HuH-7 (cell line): ENCODE measurements at places on chromosomes 2 and 18.

DNA sequence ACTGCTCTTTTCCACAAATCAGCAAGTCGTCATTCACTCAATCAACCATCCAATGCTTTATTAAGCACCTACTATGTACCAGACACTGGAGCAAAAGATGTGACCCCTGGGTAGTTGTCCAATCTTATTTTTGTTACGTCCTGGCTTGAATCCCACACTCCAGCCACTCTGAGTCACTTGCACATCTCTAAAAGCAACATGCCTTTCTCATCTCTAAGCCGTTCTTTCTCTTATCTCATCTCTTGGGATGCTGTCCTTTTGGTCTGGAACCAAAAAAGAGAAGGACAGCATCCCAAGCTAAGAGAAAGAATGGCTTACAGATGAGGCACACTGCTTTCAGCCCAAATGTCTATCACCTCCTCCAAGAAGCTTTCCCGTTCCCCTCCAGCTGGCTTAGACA, 58.8 kb downstream of the RNF152 start:
- no peak for DNase-seq

DNA sequence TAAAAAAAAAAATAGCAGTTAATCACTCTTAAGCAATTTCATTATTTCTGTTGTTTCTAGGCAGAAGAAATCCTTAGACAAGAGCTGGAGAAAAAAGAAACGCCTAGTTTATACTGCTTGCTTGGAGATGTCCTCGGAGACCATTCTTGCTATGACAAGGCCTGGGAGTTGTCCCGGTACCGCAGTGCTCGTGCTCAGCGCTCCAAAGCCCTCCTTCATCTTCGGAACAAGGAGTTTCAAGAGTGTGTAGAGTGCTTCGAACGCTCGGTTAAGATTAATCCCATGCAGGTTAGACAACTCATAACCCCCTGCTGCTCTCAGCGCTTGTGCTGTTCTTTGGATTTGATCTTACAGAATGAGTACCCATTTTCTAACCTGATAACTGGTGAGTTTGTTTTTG, 130.4 kb downstream of the TTC27 start:
- DNase-seq, result no peak

- no peak for DNase-seq
Measured at GRCh38 chr2:206256706-206257205, 17.7 kb upstream of the ZDBF2 start.

DNA sequence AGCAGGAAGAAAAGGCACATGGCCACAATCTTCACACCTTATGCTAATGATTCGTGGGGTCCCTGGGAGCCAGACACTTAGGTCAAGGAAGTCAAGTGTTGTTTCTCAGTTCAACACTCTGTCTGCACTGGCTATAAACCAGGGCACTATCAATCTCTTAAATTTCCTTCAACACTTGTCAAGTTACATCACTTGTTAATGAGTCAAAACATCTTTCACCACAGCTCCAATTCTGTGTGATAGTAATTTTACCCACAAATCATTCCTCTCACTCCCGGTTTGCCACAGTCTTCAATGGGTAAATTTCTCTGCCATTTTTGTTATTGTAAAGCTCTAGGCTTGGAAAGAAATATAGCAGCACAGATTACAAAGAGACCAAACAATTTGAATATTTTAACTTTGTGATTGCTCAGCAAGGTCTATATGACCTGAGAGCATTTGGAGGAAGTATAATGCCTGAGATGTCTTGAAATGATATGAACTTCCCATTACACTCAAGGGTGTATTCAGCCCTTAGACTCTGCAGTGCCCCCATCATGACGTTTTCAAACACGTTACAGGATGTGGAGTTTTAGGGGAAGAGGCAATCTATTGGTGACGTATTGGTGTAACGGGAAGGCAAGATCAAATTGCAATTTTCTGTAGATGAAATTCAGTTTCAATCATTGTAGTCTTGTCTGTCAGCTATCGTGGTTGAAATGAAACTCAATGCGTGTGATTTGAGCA, 78.7 kb downstream of the ICOS start:
- DNase-seq, result no peak

DNA sequence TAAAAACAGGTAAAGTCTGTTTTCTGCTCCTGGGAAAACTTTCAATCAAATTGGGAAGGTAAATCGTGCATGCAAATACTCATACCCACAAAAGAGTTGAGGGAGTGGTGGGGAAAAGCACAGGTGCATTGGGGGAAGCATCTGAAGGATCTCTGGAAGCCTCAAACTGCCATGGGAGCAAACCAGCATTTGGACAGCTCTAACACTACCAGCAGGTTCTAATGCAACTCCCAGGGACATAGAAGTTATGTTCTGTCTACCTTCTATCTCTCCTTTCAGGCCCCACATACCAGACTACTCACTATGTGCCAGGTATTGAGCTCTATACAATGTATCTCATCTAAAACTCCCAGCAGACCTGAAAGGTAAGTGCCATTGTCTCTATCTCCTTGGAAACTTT, 933.7 kb downstream of the NRXN1 start:
- no peak for DNase-seq

DNA sequence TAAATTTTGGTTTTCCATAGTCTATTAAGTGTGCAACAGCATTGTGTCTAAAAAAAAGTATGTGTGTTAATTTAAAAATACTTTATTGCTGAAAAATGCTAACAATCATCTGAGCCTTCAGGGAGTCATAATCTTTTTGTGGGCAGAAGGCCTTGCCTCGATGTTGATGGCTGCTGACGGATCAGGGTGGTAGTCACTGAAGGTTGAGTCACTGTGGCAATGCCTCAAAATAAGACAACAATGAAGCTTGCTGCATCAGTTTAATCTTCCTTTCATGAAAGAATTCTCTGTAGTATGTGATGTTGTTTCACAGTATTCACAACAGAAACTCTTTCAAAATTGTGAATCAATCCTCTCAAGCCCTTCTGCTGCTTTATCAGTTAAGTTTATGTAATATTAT, 31.3 kb downstream of the HDHD2 start:
- no peak for DNase-seq

GRCh38 chr2:98709535-98709934, 21.4 kb downstream of the MGAT4A start:
- DNase-seq, result no peak

DNA sequence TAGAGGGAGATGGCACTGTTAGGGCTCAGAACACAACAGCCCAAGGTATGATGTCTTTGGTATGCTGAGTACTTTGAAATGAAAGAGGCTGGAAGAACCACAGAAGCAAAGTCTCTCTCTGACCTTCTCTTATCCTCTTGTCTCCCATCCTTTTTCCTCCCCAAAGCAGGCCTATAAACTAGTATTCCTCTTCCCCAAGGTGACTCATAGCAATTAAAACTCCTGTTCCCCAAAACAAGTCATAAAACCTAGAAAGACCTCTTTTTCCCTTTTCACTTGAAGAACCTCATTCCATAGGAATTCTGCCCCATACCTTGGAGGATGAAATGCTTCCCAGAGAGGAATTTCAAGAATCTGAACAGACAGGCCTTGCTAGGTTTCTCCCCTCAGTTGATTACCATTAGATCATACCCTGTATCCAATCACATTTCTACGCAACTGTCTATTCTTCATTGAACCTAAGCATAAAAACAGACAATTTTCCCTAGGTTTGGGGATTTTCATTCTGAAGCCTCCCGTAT, 25.7 kb downstream of the MDH1 start:
- DNase-seq, result no peak

DNA sequence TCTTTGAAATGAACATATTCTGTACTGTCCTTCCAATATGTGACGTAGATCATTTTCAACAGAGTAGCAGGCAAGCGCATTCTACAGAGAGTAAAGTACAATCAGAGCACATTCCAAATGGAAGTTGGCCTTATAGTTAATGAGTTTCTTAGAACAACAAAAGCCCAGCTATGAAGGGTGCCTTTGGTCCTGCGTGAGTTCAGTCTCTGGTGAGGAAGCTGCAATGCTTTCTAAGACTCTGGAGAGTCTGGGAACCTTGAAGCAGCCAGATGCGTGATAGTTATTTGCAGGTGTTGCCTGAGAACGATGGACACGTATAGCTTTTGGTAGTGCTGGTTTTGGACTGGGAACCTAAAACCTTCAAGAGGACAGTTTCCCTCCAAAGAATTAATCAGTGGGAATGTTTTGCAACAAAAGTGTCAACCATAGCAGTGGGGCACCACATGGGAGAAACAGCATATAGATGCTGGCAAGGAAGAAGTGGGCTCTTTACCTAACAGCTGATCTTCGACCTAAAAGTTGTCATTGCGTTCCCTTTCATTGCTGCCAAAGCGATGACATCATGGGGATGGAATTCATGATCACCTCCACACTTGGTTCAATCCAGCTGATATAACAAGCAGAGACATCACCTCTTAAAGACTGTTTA, 9.3 kb upstream of the SNORC start:
- no peak for DNase-seq

GRCh38 chr18:79479761-79480161, 84.0 kb downstream of the NFATC1 start:
- DNase-seq, result no peak

DNA sequence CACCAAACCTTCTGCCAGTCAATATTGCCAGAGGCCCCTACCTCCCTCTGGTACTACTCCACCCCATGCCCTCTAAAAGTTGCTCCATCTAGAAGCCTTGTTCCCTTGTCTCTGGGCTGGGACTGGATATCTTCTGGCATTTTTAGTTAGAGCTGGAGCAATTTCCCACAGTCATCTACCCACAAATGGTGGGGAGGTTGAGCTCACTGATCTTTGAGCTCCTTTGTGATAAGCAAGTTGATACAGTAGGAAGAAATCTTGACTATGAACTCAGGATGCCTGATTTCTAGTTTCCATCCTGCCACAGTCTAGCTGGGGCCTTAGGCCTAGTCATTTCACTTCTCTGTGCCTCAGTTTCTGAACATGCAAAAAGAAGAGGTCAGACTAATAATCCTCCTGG, 155.0 kb downstream of the MAIP1 start:
- no peak for DNase-seq
